Putamen (tissue), 1 donor: ENCODE measurements at places on chromosomes 1 and 21.

DNA sequence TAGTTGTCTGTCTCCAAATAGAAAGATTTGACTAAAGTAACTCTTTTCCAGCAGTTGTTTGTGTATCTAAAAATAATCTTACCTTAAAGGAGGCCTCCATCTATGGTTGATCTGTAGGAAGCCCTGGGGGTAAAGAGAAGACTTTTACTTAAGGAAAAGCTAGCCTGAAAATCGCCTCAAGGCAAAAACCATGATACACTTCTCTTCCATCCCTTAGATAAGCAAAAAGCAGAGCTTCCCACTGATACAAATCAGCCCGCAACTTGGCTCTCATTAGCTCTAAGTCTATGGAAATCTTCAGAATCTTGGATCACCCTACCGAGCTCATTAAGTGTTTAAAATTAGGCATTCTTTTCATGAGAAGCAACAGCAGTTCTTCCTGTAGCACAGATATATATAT lies 576.9 kb upstream of the PTBP2 start:
- no peak for DNase-seq

DNA sequence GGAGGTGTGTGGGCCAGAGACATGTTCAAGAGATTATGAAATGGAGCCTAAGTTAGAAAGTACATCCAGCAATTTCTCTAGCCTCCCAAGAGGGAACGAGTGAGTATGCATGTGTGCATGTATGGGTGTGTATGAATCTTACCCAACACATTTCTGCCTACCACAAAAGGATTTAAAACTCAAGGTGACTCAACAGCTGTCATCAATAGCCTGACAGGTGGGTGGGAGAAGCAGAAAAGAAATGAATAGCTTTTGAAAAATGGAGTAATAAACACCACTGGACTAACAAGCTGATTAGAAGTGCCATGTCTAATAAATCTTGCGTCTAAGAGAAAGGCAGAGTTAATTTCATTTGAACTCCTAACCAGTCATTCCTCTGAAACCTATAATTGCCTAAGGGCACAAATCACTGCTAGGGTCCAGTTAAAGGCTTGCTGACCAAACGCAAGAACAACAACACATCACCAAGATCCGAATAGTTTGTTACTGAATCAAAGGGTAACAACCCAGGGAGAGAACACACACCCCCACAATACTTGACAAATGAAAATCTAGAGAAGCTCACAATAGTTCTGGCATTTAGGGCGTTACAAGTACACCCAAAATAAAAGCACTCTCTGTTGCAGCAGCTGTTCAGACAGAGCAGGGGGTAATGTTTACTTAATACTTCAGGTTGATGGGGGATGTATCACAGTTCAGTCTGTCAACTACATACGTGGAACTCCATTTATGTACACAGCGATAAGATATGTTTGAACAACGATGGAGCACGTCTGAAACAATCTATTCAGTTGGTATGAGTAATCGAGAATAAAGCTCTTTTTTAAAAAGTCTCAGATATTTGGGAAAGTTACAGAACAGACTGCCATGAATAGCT lies 1.4 kb downstream of the KIAA0319L start:
- no peak for DNase-seq

DNA sequence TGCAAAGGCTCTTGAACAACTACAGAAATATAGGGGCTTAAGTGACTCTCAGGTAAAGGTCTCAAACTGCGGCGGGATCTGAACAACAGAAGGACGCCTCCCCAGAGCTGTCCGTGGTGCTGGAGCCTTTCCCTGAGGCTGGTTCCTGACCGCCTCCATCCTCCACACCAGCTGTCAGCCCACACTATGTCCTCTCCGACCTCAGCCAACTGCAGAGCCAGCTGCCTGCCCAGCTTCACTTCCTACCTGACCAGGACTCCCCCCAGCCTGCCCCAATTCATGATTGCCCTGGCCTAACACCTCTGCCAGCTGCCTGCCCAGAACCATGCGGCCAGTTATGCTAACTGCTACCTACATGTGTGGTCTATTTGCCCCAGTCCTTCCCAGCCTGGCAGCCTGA lies 63.6 kb upstream of the ZC3H12A start:
- no peak for DNase-seq

- DNase-seq = no peak
These were observed 4.5 kb downstream of the MMEL1 start for GRCh38 chr1:2628191-2628932.

DNA sequence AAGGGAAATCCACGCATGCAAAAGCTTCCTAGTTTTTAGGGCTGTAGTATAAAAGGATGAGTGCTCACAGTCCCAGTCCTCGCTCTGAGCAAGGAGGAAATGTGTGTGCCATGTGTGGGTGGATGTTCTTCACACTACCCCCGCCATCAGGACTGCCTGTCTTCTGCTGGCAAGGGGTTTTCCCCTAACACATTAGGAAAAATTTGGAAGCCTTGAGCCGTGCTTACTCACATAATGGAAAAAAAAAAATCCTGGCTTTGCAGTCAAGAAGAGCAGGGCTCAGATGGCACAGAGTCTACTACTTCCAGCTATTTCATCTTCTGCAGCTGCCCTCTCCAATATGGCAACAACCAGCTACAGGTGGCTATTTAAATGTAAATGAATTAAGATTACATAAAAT lies 363.1 kb downstream of the PLPP3 start:
- DNase-seq = no peak
